ENCODE measurements at places on chromosomes 7 and 10. TPM values are rescaled to one million over a fixed set of nuclear protein-coding genes. Genes with fewer than 3 reads are reported as not detected.

LRWD1 gene
- total RNA-seq, result 21.8 TPM

SPOCK2 gene
- 135 TPM for total RNA-seq

WDR86 gene
- not detected for total RNA-seq

WNT2 gene
- not detected for total RNA-seq

ZNF503 gene
- 0.30 TPM for total RNA-seq

ZNF488 gene
- total RNA-seq, result 1.7 TPM

RBM20 gene
- not detected for total RNA-seq

BHLHA15 gene
- total RNA-seq, result 0.41 TPM

NPSR1 gene
- total RNA-seq, result not detected
